ENCODE measurements at places on chromosomes 3 and 15.
A peak's percentile ranks its signal among the peaks of the same experiment; 100 is the strongest.

GRCh38 chr3:171028779-171029232, 2.3 kb upstream of the SLC2A2 start:
- peak; percentile 61 for DNase-seq

DNA sequence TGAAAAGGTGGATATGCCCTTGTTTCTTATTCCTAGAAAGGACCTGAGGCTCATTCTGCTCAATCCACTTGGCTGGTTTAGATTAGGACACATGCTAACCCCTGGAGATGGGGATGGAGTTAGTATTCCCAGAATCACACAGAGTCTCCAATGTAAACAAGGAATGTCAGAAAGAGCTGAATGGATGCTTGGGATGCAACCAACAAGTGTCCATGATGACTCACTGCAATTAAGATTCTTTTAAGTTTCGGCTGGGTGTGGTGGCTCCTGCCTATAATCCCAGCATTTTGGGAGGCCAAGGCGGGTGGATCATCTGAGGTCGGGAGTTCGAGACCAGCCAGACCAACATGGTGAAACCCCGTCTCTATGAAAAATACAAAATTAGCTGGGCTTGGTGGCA, 315.5 kb upstream of the AZI2 start:
- no peak for DNase-seq

DNA sequence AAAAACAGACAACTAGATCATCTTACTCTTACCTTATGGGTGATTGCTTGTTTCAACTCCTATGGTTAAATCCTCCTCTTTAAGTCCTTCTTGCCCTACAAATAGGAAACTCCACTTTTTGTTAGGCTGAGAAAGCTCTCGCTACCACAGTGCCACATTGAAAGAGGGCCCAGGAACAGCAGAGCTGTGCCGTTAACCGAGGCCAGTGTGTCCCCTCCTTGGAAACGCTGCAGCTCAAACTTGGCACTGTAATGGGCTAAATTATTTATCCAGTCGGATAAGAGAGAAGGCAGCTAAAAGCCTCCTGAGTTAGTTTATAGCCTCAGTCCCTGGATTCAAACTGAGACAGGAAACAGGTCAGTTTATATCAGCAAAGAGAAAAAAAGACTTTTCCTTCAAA, 46.1 kb downstream of the KBTBD12 start:
- no peak for DNase-seq

DNA sequence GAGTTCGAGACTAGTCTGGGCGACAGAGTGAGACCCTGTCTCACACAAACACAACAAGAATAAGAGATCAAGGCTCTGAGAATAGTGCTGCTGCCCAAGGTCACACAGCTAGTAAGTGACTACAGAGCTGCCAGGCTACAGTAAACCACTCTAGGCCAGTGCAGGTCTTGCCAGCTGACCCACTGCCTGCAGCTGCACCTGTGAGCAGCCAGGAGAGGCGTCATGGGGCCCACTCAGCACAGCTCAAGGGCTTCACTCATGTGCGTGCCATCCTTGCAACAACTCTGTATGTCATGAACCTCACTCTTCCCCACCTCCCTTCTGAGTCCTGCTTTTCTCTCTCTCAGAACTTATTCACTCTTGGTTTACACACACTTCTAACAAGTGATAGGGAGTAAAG, 176.7 kb downstream of the SMAD6 start:
- no peak for DNase-seq

GRCh38 chr3:117919621-117920020, 1115.0 kb downstream of the IGSF11 start:
- no peak for DNase-seq

DNA sequence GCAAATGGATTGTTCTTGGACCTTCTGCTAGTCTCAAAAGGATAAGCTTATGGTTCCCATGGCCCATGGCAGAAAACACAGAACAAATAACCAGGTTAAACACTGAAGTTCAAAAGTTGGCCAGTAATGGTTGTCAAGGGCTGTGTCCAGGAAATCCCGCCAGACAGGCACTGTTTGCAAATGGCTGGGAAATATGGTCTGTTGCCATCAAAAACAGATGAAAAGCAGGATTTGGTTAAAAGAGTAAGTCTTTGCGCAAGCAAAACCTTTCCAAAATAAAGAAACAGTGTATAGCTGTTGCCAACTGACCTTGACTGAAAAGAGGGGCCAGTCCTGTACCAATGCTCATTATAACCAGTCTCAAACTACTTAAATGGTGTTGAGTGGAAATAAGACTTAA, 58.6 kb downstream of the WWTR1 start:
- DNase-seq: no peak

DNA sequence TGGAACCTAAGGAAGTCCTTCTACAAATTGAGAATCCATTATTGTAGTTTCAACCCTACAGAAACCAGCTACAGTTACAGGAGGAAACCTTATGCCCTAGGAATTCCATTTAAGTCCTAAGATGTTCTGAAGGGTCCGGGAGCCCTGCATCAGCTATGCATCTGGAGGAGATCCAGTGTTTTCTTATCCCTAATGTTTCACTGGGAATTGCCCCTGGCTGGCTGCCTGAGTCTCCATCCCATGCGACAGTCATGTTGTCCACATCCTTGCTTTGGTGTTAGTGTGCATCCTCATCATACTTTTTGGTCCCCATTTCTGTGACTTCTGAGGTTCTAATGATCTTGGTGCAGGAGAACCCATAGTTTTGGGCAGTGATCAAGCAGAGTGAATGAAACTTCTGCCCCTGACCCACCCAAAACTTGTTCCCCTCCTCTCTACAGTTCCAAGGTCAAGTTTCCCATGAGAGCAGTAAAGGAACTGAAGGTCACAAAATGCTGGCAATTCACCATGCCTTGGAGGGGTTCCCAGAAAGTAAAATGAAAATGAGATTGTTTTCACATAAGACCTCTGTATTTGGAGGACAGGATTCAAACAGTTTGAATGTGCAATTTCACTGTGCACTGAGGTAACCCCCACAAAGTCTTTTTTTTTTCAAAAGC, 121.9 kb upstream of the PHLDB2 start:
- no peak for DNase-seq

DNA sequence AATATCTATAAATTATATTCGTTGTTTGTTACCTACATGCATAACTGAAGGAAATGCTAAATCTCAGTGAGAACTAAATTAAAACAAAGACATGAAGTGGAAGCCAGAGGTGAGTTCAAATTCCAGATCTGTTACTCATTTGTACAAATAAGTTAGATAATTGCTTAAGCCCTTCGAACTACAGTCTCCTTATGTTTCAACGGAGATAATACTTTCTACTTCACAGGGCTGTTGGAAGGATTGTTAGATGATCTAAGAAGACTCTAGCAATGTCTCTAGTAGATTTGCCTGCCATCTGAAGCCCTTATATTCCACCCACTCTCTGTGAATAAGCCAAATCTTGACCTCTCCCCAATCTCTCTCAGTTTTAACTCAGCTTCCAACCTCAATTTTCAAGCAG, 125.8 kb downstream of the P2RY1 start:
- no peak for DNase-seq

GRCh38 chr3:27721717-27722564, at the start of gene EOMES:
Gene EOMES (minus strand): TSS chr3:27722323. CDS start chr3:27722294, 29 bp downstream.
- DNase-seq: no peak

GRCh38 chr3:45246241-45246640, 20.2 kb upstream of the TMEM158 start:
- DNase-seq: no peak

DNA sequence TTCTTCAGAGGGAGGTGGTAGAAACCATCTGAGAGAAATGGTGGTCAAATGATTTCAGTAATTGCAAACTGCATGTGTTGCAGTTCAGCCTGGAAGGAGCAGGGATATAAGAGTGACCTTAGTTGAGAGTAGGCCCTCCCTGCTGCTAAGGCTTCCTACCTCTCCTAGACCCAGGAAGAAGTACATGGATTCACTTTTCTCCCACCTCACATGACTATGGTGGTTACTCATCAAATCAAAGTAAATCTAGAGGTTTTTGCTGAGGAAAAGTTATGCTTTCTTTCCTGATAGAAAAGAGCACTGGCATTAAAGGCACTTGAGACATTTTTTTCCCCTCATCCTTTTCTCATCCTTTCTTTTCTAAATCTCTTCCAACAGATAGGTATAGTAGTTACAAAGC, 43.2 kb upstream of the LEKR1 start:
- DNase-seq: no peak

- no peak for DNase-seq
Observed at GRCh38 chr3:150823277-150823676, 60.3 kb upstream of the SIAH2 start.

GRCh38 chr15:25391971-25392721, 46.7 kb downstream of the UBE3A start:
- DNase-seq: peak; percentile 89

GRCh38 chr3:17742880-17743657, 638 bp upstream of the TBC1D5 start:
- DNase-seq: no peak

DNA sequence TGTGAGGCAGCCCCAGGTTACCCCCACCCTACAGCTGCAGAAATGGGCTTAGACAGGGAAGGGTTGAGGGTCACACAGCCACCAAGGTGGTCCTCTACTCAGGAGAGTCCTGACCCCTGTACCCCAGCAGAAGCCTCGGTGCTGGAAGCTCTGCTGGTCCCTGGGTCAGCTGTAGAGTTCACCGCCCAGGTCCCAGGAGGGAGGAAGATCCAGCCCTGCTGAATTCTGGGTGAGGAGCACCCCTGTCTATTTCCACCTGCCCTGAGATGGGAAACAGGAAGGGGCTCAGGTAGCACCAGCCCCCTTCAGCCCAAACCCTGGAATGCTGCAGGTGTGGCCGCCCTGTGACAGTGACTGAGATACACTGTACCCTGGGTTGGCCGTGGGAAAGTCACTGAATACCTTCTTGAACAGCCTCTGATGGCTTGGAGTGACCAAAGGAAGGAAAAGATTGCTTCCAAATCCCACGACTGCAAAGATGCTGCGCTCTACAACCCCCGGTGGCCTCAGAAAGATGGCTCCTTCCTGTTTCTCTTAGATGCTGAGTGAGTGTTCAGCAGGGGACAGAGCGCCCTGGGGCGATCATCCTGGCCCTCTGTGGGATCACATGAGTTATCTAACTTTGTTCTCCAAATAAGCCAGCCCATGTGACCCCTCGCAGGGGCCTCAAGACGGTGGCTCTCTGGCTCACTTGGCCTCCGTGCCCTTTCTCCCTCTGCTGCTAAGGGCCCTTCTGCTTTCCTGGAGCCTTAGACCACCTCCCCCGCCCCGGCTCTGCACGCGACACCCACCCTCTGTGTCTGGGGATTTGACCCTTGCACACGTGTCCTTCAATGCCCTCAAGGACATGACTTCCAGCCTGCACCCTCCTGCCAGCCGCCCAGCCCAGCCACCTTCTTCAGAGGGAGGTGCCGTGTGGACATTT, 141.9 kb downstream of the NSMCE3 start:
- DNase-seq: no peak

GRCh38 chr3:127775398-127776109, 46.8 kb downstream of the MGLL start:
- DNase-seq: no peak

GRCh38 chr3:37125195-37126073, 48.9 kb downstream of the LRRFIP2 start:
- no peak for DNase-seq

- DNase-seq: no peak
Observed at GRCh38 chr3:127779747-127780146, 42.6 kb downstream of the MGLL start.

GRCh38 chr3:181457190-181457589, 254.5 kb upstream of the SOX2 start:
- no peak for DNase-seq

DNA sequence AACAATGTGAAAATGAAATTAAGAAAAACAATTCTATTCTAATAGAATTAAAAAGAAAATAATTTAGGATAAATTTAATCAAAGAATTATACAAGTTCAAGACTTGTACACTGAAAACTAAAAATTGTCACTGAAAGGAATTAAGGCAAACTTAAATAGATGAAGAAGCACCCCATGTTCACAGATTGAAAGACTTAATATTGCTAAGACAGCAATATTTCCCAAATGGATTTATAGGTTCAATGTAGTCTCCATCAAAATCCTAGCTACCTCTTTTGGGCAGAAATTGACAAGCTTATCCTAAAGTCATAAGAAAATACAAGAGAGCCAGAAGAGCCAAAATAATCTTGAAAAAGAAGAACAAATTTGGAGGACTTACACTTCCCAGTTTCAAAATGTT, 53.5 kb upstream of the UBE3A start:
- no peak for DNase-seq

DNA sequence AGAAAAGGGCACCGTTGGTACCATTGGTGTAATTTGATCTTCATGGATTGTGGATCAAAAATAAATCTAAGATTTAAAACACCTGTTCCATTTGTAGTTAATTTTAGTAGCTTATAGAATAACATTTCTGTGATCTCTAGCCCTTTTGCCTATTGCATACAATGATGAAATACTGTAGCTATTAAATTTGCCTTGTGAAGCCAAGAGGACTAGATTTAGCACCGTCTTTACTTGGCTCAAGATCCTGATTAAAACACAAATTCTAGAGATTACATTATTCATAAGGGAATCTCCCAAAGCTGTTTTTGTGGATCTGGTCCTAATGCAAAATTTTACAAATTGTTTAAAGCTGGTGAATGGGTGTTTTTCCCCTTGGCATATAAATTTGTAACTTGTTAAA, 8.2 kb downstream of the TBC1D23 start:
- no peak for DNase-seq

DNA sequence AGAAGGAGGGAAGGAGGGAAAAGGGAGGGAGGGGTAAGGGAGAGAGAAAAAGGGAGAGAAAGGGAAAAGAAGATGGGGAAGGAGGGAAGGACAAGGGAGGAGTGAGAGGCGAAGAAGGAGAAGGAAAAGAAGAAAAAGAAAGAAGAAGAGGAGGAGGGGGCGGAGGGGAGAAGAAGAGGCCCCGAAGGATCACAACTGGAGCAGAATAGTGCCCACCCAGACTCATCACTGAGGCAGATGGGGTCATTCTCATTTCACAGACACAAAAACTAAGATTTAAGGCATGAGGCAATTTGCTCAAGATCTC, 2.7 kb upstream of the ALAS1 start:
- DNase-seq: no peak

- no peak for DNase-seq
Observed at GRCh38 chr3:1561427-1561826, 468.6 kb downstream of the CNTN6 start.

GRCh38 chr15:60155661-60156060, 151.6 kb downstream of the FOXB1 start:
- DNase-seq: peak; percentile 2

DNA sequence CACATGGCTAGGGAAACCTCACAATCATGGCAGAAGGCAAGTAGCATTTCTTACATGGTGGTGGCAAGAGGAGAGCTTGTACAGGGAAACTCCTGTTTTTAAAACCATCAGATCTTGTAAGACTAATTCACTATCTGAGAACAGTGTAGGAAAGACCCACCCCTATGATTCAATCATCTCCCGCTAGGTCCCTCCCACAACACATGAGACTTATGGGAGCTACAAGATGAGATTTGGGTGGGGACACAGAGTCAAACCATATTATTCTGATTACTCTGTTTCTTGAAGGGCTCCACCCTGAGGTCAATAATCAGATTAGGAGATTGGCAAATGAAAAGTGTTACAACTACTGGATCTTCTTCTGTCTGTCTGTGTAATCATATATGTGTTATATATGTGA, 21.5 kb upstream of the TMEM45A start:
- no peak for DNase-seq
